ENCODE measurements at places on chromosomes 1 and 21.

- DNase-seq = no peak
Measured at GRCh38 chr1:10934150-10934818, 78.2 kb upstream of the TARDBP start.

- DNase-seq = no peak
Measured at GRCh38 chr1:7857985-7858384, 5.1 kb upstream of the UTS2 start.

- DNase-seq = no peak
Measured at GRCh38 chr1:57897581-57897980, 473.7 kb upstream of the DAB1 start.

GRCh38 chr1:204153667-204154066, 1.8 kb upstream of the ETNK2 start:
- no peak for DNase-seq

DNA sequence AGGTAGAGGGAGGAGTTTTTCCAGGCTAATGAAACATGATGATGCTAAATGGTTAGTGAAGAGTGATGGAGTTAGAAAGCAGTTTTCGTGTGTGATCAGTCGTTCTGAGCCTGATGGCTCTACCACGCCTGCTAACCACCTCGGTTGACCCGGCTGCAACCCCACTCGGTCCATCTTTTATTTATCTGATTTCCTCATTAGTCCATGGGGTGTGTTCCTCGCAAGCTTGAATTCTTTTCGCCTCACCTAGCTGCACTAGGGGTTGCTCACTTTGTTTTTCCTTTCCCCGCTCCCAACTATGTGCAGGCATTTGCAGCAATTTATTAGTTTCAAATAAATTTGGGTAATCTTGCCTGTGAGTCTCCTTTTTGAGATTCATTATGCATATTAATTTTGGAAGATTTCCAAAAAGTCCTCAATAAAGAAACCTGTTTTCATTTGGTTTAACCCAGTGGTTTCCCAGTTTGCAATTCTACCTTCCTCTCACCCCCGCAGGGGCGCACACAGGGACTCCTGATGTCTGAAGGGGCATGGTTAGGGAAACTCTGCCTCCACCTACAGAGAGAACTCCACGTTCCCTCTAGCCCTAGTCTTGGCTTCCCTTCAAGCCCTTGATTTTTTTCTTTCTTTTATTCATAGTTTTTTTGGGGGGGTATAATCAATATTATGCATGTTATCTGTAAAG, 12.6 kb downstream of the B3GALT5 start:
- no peak for DNase-seq

- DNase-seq = no peak
Measured at GRCh38 chr1:231855361-231855760, 228.8 kb downstream of the DISC1 start.

DNA sequence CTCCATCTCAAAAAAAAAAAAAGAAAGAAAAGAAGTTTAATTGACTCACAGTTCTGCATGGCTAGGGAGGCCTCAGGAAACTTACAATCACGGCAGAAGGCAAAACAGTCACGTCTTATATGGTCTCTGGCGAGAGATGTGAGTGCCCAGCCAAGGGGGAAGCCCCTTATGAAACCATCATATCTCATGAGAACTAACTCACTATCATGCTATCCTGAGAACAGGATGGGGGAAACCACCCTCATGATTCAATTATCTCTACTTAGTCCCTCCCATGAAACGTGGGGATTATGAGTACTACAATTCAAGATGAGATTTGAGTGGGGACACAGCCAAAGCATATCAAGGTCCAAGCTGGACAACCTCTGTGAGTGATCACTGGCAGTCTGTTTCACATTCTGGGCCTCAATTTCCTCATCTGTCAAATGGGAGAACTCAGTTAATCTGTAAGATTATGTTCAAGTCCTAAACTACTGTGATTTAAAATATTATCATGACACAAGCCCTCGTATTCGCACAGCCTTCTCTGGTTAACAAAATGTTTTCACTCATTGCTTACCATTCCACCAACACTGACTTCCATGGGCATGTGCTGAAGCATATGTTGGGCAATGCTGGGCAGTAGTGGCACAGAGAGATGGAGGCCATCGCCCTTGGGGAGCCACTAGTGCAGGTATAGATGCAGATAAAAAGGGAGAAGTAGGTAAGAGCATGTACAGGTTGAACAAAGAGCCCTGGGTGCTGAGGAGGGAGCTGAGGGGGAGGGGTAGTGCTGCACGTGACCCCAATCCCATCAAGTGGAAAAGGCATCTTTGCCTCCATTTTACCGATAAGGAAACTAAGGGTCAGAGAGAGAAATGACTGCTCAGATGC, 46.2 kb upstream of the SLC2A1 start:
- no peak for DNase-seq

DNA sequence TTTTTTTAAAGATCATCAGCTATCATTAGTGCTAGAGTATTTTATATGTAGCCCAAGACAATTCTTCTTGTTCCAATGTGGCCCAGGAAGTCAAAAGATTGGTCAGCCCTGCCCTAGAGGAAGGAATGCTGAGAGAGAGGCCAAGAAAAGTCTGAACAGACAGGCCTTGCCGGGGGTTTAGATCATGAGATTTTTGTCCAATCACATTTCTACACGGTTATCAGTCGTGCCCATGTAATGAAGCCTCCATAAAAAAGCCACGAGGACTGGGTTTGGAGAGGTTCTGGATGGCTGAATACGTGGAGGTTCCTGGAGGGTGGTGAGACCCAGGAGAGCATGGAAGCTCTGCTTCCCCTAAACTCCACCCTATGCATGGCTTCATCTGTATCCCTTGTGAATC, 24.3 kb upstream of the ENO1 start:
- no peak for DNase-seq

GRCh38 chr1:60895252-60895651, 187.1 kb upstream of the NFIA start:
- no peak for DNase-seq

GRCh38 chr1:54317084-54317483, 89.1 kb downstream of the SSBP3 start:
- DNase-seq = no peak

DNA sequence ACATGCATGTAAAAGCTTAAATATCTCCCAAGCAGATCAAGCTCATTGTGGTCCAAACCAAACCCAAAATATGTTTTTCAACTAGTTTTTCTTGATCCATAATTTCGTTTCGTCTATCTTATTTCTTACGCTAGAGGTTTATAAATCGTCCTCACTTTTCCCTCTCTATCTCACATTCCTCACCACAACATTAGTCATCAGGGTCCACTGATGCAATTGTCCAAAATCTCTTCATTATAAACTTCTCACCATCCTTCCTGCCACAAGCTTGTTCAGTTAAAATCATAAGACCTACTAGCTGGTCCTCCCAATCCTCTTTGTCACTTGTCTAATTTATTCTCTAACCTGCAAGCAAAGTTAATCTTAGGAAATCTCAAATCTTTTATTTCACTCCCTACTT, 173.0 kb upstream of the PALMD start:
- no peak for DNase-seq

DNA sequence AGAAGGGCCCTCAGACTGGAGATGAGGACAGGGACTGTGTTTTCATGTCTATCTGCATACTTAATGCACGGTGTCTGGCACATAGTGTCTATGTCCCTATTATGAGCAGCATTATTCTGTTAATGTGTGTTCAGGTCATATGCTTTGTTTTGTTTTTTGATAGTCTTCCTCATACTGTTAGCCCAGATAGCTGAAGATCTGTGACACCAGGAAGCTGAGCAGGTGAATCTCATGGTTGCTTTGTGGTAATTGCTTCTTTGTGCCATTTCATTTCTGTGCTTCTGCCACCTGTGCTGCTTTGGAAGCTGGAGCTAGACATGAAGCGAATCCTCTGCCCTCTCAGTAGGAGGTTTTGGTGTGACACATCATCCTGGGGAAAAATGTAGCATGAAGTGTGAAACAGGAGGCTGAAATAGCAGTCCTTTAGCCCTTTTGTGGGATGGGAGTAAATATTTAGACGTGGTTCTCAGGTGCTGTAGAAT, 15.8 kb downstream of the SMAP2 start:
- no peak for DNase-seq

GRCh38 chr1:221141096-221141495, 261.9 kb downstream of the HLX start:
- DNase-seq = no peak

DNA sequence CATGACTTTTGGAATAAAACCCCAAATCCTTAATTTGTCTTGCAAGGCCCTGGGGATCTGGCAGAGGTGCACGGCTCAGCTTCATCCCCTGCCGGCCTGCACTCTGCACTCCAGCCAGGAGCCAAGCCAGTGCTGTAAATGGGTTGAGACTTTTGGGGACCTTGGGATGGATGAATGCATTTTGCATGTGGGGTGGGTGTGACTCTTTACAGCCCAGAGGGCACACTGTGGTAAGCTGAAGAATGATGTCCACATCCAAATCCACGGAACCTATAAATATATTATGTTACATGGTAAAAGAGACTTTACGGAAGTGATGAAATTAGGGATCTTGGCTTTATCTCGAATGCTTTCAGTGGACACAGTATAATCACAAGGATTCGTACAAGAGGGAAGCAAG, 177.8 kb downstream of the EDEM3 start:
- no peak for DNase-seq

DNA sequence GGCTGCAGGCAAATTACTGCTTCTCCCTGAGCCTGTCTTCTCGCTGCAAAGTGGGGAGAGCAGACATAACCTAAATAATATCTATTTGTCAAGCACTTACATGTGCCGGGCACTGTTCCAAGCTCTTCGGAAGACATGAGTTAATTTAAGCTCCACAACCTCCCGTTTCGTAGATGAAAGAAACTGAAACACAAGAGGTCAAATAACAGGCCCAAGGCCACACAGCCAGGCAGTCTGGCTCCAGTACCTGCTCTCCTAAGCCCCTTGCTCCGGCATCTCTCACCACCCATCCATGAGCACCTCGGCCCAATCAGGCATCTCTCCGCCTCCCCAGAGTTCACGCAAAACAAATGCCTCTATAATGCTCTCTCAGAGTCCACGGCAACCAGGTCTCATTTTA, 65.4 kb downstream of the TAS1R2 start:
- DNase-seq = no peak

DNA sequence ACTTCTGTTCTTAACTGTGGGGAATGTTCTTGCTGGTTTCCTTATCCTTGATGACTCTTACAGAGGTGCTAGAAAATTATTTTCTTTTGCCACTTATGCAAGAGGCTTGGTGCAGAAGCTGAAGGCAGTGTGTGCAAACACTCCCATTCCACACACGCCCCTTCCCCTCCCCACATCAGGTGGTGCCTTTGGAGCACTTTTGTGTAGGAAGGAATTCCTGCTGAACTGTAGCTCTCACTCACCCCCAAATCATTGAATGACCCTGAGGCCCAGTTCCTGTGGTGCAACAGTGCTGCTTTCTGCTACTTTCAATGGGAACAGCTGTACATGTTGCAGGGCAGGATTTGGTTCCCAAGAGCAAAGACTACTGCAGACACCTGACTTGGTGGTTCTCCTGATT, 101.8 kb downstream of the CD247 start:
- no peak for DNase-seq

GRCh38 chr1:218498056-218498938, 153.2 kb downstream of the TGFB2 start:
- DNase-seq = no peak

- peak; percentile 9 for DNase-seq
Measured at GRCh38 chr21:42840411-42841155, 38.8 kb downstream of the WDR4 start.

GRCh38 chr1:97314685-97315084, 593.1 kb downstream of the PTBP2 start:
- no peak for DNase-seq

DNA sequence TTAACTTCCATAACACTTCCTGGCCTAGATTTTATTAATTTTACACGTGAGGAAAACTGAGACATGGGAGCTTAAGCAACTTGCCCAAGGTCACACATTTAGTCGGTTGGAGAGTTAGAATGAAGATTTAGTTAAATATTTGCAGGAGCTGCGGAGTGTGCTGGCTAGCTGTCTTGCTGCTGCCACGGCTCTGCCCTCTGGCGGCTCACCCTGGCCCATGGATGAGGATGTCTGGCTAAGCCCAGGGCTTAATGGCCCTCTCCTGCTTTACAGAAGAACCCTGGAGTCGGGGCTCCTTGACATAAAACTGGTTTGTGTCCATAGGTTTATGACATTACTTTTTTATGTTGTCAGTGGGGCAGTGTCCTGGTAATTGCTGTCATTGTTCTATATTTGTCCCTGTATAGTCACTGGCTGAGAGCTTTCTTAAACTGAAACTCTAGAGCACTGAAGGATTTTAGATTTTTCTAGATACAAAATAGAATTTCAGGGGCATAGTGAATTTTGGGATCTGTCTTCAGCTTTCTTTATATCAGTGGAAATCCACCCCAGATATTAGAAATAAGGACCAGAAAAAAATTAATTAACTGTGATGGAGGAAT, 88.9 kb upstream of the WLS start:
- DNase-seq = peak; percentile 77

DNA sequence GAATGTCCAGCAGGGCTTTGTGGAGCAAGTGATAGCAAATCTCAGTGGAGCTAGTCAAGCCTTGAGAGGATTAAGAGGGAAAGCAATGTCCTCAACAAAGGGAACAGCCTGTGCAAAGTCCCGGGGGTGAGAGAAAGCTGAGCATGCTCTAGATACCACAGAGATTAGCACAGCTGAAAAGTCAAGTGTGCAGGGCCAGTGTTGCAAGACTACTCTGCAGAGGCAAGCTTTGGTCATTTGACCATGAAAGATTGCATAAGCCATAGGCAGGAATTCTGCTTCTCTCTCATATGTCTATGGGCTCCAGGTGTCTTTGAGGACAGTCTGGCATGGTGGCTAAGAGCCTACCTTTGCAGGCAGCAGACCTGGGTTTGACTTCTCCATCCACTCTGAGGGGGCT, 181.0 kb upstream of the JUN start:
- no peak for DNase-seq

- DNase-seq = peak; percentile 15
Measured at GRCh38 chr1:7385471-7386225, 385.4 kb upstream of the VAMP3 start.

GRCh38 chr1:215777370-215777925, 210.3 kb downstream of the KCTD3 start:
- DNase-seq = no peak
